ENCODE measurements at places on chromosomes 16 and 17. TPM values are rescaled to one million over a fixed set of nuclear protein-coding genes. Genes with fewer than 3 reads are reported as not detected.

Gene SMTNL2
- total RNA-seq, result 10.9 TPM

Gene SMCR8
- total RNA-seq, result 9.3 TPM

Gene NOL11
- total RNA-seq, result 37.2 TPM

Gene CCL3
- total RNA-seq, result not detected

Gene TAT
- not detected for total RNA-seq

Gene PRAC2
- total RNA-seq, result not detected

Gene WFDC1
- 9.7 TPM for total RNA-seq
